Activated CD8-positive, alpha-beta memory T cell treated with anti-CD3 and anti-CD28 coated beads for 1 hour (primary cell): ENCODE measurements at places on chromosomes 6 and 20.

GRCh38 chr20:58880441-58880840, 27.9 kb downstream of the GNAS start:
- DNase-seq = no peak

- no peak for DNase-seq
Measured at GRCh38 chr6:140988780-140989179, 1143.9 kb upstream of the GJE1 start.

- no peak for DNase-seq
Measured at GRCh38 chr20:51639206-51639832, 96.8 kb upstream of the NFATC2 start.

DNA sequence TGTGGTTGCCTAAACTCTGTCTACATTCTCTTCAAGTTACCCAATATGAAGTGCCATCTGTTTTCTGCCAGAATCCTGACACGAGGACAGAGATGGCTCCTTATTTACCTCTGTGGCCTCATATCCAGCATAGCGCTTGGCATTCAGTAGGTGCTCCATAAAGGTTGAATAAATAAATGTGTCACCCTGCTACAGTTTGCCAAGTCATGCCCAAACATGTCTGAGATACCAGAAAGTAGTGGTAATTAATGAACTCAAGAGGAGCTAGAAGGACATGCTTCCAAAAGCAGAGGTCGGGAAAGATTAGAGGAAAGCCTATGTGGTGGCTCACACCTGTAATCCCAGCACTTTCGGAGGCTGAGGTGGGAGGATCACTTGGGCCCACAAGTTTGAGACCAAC, 30.9 kb upstream of the E2F3 start:
- DNase-seq = no peak

DNA sequence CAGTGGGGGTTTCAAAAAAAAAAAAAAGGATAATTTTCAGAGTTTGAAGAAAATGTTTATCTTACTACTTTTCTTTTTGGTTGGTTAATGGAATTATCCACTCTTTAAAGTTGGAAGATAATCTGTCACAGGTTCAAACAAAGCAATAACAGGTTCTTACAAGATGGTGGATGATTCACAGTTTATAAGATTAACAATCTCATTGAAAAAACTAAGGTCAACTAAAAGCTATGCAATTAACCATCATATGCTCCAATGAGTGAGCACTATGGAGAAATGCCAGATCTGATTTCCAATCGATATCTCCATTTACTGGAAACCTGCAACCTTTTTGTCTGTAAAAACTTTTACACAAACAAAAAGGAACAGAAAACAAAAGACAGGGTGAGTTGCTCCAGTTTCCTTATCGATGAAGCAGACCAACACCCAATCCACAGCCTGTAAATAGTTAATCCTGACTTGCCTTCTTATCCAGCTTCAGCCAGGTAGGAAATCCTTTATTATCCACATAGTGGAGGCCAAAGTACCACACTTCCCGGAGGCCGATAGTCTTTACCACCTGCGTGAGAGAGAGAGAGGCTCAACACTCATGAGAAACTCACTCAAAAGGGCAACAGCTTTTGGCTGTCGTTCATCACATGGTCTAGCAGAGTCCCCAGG, 32.4 kb downstream of the EZR start:
- no peak for DNase-seq

- no peak for DNase-seq
Measured at GRCh38 chr20:5657190-5657875, 92.9 kb upstream of the SHLD1 start.

- no peak for DNase-seq
Measured at GRCh38 chr6:107116931-107117330, 1.6 kb upstream of the BEND3 start.

DNA sequence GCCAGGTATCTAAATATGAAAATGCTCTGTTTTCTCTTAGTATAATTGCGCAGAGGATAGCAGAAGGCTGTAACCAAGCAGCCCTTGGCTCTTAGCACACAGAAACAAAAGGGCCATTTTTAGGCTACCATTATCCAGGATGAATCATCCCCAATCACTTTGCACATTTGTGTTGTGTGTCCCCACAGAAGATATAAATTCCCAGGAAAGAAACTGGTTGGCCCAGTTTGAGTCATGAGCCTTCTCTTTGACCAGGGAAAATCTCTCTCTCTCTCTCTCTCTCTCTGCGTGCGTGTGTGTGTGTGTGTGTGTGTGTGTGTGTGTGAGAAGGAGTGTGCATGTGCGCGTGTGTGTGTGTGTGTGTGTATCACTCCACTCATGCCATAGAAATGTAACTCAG, 178.5 kb downstream of the FRK start:
- DNase-seq = no peak

GRCh38 chr20:57259121-57259937, 7.1 kb downstream of the BMP7 start:
- no peak for DNase-seq

- peak; percentile 24 for DNase-seq
Measured at GRCh38 chr6:159969204-159969912, 476 bp downstream of the IGF2R start.

DNA sequence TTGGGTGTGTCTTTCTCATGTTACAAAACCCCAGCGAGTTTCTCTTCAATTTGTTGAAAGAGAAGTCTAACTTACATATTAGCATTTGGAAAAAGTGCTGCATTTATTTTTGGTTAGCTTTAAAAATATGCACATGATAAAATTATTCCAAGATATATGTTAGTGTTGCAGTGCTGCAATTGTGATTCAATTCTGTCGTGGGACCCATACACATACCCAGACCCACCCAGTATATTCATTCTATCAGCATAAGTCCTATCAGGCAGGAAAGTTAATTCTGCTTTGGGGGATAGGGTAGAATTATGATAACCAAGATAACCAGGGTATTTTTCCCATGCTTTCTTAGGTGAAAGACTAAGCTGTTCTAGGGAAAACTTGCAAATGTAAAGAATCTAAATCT, 313.5 kb downstream of the EPHA7 start:
- DNase-seq = no peak

GRCh38 chr20:58626051-58626450, 25.0 kb upstream of the STX16 start:
- no peak for DNase-seq

- DNase-seq = no peak
Measured at GRCh38 chr6:10355115-10355702, 59.7 kb downstream of the TFAP2A start.

DNA sequence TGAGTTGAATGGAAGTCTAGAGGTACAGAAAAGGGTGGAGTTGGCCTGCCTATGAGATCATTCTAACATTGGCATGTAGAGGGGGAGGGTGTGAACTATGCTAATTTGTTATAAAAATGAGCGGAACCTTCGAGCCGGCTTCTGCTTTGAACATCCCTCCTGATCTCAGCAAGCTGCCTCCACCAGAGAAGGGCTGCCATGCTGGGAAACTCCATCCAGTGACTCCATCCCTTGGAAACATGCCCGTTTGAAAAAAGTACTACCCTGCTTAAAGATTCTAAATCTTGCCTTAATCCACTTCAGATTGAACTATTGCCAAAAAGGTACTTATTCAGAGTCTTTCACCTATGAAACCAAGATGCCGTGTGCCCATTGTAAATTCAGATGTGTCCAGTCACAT, 43.6 kb upstream of the TMEM170B start:
- no peak for DNase-seq

DNA sequence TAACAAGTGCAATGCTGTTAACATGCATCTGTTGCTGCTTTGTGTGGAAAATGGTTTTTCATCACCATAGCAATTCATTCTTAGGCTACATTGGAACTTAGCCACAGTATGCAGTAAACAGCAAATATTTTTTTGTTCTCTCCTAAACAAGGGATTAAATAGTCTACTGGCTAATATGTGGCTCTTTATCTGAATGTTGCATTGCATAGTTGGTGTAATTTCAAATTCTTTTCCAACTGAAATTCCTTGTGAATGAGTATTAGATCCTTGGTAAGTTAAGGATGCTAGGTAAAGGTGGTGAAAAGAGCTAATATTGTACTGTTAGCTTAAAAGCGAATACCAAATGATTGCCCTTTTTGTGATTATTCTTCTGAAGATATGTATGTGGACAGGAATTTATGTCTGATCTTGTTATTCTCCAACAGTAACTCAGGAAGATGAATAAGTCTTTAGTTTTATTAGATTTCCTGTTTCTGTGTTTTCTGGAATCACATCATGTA, 958 bp downstream of the MLIP start:
- no peak for DNase-seq

DNA sequence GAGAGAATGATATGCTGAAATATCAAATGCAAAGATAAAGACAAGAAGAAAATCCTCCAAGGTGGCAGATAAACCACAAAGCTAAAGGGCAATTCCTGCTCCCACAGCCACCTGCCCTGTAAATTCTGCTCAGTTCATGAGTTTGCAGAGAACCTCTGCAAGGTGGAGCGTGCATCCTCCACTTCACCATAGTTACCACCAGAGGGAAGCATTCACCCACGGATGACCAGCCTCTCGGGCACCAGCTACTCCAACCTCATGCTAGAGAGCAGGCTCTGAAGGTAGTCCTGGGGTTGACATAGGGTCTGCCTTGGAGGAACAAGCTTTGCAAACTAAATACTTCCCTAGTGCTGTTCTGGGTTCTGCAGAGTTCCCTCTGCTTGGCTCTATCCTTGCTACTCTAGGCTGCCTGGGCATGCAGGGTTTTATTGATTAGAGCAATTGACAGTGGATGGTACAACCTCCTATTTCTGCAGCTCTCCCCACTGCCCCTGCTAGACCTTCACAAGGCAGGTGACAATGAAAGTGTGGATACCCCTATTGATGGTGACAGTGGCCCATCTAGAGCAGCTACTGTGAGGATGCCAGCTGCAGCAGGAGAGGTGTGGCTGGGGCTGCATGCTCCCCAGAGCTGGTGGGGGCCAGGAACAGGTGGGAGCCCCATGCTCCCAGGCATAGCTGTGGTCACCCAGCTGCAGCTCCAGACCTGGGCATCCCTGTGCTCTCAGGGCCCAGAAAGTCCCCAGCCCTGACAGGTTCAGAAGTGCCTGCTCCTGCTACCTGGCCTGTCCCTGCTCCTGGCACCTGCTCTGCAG, 51.1 kb downstream of the GGTLC1 start:
- DNase-seq = peak; percentile 33

DNA sequence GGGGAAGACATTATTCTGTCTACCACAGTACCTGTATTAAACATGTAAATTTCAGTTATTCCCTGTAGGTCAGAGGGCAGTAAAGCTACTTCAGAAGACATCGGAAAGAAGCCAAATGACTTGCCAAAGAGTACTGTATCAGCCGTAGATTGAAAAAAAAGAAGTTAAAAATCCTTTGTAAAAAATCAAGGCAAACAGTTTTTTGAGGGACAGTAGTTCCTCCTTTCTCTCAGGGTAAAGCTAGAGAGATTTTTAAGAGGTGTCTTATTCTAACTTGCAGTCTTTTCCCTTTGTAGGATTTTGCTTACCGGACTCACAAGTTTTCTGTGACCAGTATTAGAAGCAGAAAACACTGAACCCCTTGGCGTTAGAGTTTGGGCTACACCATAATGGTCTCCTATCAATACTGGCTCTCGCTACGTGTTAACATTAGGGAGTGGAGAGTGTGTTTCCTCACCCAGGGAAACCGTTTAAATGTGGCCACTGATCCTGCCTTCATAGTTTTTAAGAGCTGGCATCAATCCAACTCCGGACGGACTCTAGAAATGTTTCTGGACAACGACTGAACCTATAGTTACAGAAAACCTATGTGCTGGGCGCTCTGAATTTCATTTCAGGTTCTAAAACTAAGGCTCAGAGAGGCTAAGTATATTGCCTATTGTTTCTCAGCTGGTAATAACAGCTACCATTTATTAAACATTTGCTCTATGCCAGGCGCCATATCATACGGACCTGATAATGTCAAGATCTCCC, 1.3 kb upstream of the ASXL1 start:
- DNase-seq = no peak

DNA sequence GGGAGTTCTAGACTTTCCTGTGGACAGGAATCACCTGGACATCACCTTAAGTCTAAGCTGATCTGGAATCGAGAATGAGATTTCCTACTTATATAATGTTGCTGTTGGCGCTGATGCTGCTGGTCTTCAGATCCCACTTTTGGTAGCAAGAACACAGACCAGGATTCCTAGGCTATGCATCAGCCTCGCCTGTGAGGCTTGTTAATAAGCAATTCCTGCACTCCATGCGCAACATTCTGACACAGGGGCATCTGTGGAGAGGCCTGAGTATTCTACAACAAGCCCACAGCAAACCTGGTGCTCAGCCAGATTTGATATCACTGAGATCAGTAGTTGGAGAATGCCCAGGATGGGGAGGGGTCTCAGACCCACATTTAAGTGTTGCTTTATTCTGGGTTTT, 52.0 kb upstream of the TRIM26 start:
- no peak for DNase-seq

- DNase-seq = no peak
Measured at GRCh38 chr6:52537001-52537753, 39.7 kb downstream of the TRAM2 start.

GRCh38 chr6:158060455-158061360, 79.0 kb downstream of the SYNJ2 start:
- DNase-seq = no peak

DNA sequence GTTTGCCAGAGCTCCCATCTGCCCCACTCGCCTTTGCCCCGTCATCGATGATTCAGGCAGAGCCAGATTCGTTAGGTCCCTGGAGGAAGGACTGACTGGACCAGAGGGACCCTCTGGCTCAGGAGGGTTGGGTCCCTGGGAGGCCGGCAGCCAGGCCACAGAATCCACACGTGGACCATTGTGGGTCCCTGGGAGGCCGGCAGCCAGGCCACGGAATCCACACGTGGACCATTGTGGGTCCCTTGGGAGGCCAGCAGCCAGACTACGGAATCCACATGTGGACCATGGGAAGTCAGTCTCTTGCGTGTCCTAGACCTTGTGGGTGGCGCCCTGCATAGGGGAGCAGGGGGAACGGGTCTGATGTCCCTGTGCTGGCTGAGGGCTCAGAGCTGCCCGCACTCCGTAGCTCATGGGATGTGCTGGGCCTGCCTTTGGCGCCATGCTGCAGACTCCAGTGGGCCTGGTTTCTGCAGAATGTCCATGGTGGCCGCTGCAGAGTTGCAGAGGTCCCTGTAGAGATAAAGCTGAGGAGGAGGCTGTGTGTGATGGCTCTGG, 23.5 kb downstream of the UCKL1 start:
- DNase-seq = no peak

DNA sequence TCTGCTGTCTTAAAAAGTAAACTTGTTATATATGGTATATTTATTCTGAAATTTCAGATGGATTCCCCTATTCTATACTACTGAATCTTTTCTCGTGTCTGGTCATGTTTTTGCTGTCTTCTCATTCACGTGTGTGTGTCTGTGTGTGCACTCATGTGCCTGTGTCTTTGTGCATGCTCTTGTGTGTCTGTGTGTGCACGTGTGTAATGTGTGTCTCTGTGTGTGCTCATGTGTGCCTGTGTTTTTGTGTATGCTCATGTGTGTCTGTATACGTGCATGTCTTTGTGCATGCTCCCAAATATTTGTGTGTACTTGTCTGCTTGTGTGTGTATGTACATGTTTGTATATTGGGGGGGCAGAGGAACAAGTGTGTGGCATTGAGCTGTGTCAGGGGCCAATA, 34.0 kb downstream of the PRR18 start:
- no peak for DNase-seq

DNA sequence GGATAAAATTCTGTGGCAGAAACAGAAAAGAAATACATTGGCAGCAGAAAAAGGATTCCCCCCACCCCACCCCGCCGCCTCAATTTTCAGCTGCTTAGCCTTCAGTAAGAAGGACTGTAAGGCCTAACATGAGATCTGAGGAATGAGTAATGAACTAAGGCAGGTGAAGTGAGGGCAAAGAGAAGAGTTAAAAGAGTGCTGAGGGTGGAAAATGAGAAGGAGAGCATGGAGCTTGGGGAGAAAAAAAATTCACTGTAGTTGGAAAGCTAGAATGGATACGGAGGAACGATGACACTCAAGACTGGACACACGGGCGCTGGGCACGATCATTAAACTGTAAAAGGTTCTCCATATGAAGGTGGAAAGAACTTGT, 14.6 kb downstream of the POM121L2 start:
- no peak for DNase-seq
